Osteocyte (in vitro differentiated cells): ENCODE measurements at places on chromosomes 16 and 17. TPM values are rescaled to one million over a fixed set of nuclear protein-coding genes. Genes with fewer than 3 reads are reported as not detected.

GRCh38 chr16:24041834-24042631 is 206.2 kb downstream of the PRKCB start:
- DNase-seq, result no peak

- no peak for DNase-seq
Measured at GRCh38 chr17:80573701-80574100, 29.1 kb downstream of the RPTOR start.

- DNase-seq, result no peak
Measured at GRCh38 chr17:33725675-33726271, 432.7 kb upstream of the ASIC2 start.

GRCh38 chr17:29005936-29006511 is at the start of gene SEZ6:
Gene SEZ6, minus strand, starts transcription at chr17:29006033. Its CDS starts 164 bp downstream, at chr17:29005869.
- DNase-seq, result peak; percentile 93

KRTAP9-8 gene
- total RNA-seq, result not detected in 2 replicates

NPW gene
- total RNA-seq, result 4.1 and 4.4 TPM in 2 replicates
